NCI-H2081 (cell line): ENCODE measurements at places on chromosomes 2 and 18.

DNA sequence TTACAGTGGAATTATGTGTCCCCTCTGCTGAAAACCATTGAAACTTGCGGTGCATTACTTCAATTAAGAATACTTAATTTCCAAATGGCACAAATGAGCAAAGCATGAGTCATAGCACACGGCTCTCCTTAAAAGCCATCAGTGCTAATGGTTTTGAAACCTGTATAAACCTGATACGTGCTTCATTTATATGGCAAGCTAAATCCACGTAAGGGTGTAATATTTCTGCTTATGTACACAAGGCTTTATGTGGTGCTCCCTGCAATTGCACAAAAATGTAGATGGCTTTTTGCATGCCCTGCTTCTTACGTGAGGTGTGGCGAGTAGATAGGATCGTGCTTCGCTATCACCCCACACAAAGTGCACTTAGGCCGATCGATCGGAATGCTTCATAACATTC lies 840.9 kb downstream of the GALR1 start:
- DNase-seq, result no peak

DNA sequence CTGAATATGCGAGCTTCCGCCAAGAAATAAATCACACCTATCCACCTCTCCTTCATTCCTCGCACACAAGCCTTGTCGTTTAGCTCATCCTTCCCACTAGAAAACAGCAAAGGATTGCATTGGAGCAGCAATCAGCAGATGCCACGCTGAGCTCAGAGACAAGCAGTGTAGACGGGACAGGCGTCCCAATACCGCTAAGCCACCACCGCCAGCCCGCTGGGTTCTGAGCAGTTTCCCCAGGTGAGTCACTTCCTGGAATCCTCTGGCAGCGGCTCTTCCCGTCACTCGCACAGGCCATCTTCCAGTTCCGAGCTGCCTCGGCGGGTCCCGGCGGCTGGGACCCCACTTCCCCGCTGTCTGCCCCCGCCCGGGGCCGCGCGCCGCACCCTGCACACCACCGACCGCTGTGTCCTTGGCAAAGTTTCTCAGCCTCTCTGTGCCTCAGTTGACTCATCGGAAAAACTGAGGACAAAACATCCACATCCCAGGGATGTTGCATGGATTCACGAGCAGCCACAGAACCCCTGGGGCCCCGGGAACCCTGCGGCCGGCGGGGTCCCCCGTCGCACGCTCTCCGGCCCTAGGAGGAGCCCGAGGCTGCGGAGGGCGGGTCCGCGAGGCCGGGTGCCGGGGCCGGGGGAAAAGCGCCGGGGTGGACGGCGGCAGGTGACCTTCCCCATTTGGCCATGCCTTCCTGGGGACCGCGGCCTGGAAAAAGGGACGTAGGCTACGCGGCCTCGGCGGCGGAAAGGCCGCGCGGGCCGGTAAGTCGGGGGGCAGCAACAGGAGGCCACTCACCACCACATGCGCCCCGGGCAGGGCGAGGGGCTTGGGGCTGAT lies 573 bp downstream of the KDSR start:
- peak; percentile 23 for DNase-seq

- DNase-seq, result no peak
Measured at GRCh38 chr18:12255626-12256026, 1.5 kb downstream of the CIDEA start.

DNA sequence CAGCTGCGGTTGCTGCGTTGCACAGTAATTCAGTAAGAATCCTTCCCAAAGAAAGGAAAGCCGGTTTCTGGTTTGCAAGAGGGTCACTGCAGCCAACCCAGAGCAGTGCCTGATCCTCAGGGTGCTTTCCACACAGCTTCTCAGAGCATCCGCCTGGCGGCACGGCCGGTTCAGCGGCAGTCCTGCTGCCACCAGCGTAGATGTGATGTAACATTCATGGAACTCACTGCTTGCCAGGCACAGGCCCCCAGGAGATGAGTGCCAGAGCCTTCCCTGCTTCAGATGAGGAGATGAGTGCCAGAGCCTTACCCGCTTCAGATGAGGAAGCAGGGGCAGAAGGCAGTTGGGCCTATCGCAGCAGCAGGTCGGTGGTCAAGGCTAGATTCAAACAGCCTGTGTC lies 230.2 kb downstream of the GBX2 start:
- DNase-seq, result no peak

DNA sequence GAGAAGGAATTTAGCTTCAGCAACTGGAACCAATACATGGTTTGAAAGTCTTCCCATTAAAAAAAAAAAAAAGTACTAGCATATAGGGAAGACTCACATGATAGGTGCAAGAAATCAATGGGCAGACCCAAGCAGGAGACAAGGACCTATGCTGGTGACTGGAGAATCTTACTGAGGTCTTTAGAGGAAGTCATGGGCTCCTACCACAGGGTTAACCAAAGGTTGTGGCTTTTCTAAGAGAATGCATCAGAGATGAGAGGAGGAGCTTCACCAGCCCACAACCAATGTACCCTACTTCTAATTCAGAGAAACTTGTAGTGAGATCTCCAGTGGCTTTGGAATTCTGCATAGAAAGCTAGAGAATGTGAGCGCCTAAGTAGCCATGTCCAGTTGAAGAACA lies 207.4 kb downstream of the NCKAP5 start:
- DNase-seq, result no peak

- DNase-seq, result no peak
Measured at GRCh38 chr2:26326514-26326913, 19.4 kb upstream of the SELENOI start.

DNA sequence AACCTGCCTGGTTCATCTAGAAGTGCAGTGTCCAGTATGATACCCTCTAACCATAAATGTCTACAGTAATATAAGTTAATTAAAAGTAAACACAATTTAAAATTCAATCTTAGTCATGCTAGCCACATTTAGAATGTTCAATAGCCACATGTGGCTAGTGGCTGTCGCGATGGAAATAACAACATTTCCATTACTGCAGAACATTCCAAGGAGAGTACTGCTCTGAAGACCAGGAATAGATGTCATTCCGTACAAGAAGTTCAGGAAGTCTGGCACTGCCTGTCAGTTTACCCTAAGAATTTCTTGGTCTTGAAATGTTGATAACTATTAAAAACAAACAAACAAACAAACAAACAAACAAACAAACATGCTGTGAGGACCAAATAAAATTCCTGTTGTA lies 17.2 kb downstream of the LANCL1 start:
- no peak for DNase-seq

GRCh38 chr2:161238265-161238559 lies 70.0 kb upstream of the PSMD14 start:
- DNase-seq, result no peak

GRCh38 chr2:219332542-219332941 lies at the start of gene RESP18:
Gene RESP18 (minus strand): TSS chr2:219332744.
- no peak for DNase-seq

DNA sequence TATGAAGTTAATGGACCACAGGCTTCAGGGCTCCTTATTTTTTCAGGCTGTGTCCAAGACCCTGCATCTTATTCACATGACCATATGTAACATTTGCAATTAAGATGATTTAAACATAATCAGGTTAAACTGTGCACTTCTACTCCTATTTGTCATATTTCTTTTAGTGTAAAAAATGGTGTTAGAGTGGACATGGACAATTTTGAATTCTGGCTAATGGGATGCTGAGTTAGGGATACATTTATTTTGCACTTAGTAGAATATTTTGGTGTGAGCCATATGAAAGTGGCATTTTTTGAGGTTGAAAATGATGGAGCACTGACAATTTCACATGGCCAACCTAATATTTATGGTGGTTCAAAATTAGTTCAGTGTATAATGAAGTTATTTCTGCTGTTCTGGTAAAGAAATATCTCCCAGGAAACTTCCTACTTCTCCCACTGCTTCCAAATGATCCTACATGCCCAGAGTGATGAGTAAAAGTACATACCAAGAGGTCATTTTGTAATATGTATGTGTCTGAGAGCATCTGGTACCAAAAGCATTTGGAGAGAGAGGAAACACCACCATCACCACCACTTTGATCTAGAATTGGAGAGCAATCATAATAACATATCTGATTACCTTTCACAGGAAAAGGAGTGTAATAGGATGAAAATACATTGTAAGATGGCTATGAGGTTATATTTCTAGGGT lies 36.0 kb downstream of the GULP1 start:
- DNase-seq, result no peak

GRCh38 chr2:212961255-212961654 lies 190.2 kb downstream of the IKZF2 start:
- no peak for DNase-seq

DNA sequence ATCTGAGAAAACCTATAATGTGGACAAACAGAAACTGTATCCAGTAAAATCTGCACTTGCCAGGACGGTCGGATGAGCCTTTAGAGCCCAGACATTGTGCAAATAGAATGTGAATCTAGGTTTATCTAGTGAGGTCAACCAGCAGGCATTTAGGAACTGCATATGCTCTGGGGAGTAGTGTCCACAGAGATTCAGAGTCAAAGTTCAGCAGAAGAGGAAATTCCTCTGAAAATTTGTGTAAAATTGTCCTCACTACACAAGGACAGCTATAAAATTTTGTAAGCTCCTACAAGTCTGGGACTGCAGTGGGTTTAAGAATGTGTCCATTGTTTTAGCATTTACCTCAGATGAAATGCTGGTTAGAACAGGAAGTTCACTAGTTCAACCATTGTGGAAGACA lies 9.8 kb upstream of the NDUFV2 start:
- DNase-seq, result no peak
